Thymus (tissue), 14 donors: ENCODE measurements at places on chromosomes 4 and X. TPM values are rescaled to one million over a fixed set of nuclear protein-coding genes. Genes with fewer than 3 reads are reported as not detected.
A peak's percentile ranks its signal among the peaks of the same experiment; 100 is the strongest.

KDR gene
- 10.2 TPM for total RNA-seq

DNA sequence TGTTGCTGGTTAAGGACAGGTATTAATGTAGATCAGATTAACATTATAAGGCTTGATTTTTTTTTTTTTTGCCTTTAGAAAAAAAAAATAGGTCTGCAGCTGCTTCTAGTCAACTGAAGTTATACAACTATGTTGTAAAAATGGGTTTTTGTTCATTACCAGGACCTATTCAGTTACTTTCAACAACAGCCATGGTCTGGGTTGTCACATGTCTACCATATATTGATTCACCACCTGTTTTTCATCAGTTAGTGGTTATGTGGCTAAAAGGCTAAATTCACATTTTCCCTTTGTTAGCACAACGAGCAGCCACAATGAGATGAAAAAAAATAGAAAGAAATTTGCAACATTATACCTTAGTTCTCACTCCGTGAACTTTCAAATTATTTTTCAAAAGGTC, 45.5 kb downstream of the GLRB start:
- no peak overlapping the region for H3K27ac ChIP-seq
- H3K4me3 ChIP-seq: no peak overlapping the region
- H3K27me3 ChIP-seq: no peaks in the 10 kb centered on the region
- H3K4me1 ChIP-seq: no peaks in the 10 kb centered on the region

DNA sequence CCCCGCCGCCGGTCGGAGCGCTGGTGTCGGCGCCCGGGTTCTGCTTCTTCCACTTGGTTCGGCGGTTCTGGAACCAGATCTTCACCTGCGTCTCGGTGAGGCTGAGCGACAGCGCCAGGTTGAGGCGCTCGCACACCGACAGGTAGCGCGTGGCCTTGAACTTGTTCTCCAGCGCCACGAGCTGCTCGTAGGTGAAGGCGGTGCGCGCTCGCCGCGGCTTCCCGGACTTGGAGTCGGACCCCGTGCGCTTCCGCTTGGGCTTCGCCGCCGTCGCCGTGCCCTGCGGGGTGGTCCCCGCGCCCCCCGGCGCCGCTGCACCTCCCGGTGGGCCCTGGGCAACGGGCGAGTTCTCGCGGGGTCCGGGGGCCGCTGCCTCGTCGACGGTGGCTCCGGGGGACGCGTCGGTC, 3.1 kb downstream of the NKX1-1 start:
- H3K36me3 ChIP-seq: no peaks in the 10 kb centered on the region
- H3K27ac ChIP-seq: no peak overlapping the region
- peaks cover 85% of the 10 kb centered on the region for H3K27me3 ChIP-seq
- no peak for DNase-seq

GRCh38 chrX:55056820-55057674, 17.8 kb upstream of the PAGE2B start:
- H3K4me1 ChIP-seq: no peaks in the 10 kb centered on the region
- H3K27me3 ChIP-seq: no peaks in the 10 kb centered on the region
- H3K4me3 ChIP-seq: no peak overlapping the region
- H3K36me3 ChIP-seq: no peaks in the 10 kb centered on the region
- H3K27ac ChIP-seq: no peak overlapping the region

GRCh38 chr4:184831153-184831552, 5.4 kb upstream of the ACSL1 start:
- H3K4me1 ChIP-seq: peaks cover 8% of the 10 kb centered on the region
- DNase-seq: no peak
- no peaks in the 10 kb centered on the region for H3K36me3 ChIP-seq
- no peak overlapping the region for H3K4me3 ChIP-seq

DNA sequence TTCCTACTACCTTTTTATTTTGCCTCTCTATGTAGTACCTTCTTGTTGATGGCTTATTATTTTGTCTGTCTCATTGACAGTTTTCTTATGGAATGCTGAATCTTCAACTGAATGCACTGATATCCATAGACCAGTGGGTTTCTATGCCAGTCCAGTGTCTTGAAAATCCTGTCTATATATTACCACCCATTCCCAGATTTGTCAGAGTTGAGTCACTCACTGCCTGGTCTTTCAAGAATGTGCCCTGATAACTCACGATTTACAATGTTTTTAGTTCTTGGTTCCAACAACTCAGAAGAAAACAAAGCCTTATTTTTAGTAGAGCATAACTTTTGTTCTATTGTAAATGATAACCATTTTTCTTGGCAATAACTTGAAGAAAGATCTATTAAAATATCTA, 606.0 kb upstream of the PITX2 start:
- no peak for DNase-seq
- no peaks in the 10 kb centered on the region for H3K4me1 ChIP-seq
- H3K4me3 ChIP-seq: no peak overlapping the region
- H3K27me3 ChIP-seq: no peaks in the 10 kb centered on the region
- H3K36me3 ChIP-seq: no peaks in the 10 kb centered on the region

PSAPL1 gene
- 0.09 TPM for total RNA-seq

NBDY gene
- total RNA-seq: 13.9 TPM

- H3K4me1 ChIP-seq: no peaks in the 10 kb centered on the region
- no peaks in the 10 kb centered on the region for H3K27me3 ChIP-seq
Observed at GRCh38 chr4:19689511-19689910, 562.2 kb upstream of the SLIT2 start.

CHIC1 gene
- total RNA-seq: 5.1 TPM

DNA sequence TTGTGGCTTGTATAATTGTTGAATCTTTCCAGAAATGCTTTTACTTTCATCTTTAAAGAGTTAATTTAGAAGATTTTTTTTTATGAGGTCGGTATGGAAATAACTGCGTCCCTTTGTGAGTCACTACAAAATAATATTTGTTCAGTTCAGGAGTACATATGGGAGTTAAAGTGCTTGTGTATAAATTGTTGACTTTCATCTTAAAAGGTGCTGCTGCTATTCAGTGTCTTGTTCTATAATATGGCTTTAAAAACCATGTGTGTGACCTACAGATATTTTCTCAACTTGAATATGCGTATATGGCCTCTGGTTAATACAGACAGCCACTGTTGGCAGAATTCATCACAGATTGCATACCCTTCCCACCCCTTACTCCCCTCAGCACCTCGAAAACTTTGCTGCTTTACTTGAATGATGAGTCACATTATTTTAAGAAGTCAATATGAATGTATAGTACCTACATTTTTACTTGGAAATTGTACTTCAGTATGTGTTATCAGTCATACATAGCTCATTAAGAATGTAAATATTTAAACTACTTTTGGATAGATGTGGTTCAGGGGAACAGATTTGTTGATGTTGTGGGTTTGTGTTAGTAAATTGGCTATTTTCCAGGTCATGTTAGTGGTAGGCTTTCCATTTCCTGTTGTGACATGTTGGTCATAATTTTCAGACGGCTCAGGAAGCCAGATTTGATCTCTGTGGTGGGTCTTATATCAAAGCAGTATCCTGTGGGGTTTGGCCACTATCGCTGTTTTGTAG, 1.5 kb downstream of the CLCN3 start:
- DNase-seq: no peak
- no peaks in the 10 kb centered on the region for H3K36me3 ChIP-seq
- peaks cover 2% of the 10 kb centered on the region for H3K4me1 ChIP-seq
- peak overlapping the region; percentile 29 for H3K27ac ChIP-seq

- no peaks in the 10 kb centered on the region for H3K36me3 ChIP-seq
- H3K27ac ChIP-seq: no peak overlapping the region
- no peak overlapping the region for H3K4me3 ChIP-seq
- no peaks in the 10 kb centered on the region for H3K4me1 ChIP-seq
- no peak for DNase-seq
Observed at GRCh38 chr4:183485411-183486160, 19.3 kb upstream of the ING2 start.

GRCh38 chr4:6692806-6693205, 872 bp upstream of the S100P start:
- peaks cover 5% of the 10 kb centered on the region for H3K4me1 ChIP-seq
- DNase-seq: no peak
- no peaks in the 10 kb centered on the region for H3K27me3 ChIP-seq

DNA sequence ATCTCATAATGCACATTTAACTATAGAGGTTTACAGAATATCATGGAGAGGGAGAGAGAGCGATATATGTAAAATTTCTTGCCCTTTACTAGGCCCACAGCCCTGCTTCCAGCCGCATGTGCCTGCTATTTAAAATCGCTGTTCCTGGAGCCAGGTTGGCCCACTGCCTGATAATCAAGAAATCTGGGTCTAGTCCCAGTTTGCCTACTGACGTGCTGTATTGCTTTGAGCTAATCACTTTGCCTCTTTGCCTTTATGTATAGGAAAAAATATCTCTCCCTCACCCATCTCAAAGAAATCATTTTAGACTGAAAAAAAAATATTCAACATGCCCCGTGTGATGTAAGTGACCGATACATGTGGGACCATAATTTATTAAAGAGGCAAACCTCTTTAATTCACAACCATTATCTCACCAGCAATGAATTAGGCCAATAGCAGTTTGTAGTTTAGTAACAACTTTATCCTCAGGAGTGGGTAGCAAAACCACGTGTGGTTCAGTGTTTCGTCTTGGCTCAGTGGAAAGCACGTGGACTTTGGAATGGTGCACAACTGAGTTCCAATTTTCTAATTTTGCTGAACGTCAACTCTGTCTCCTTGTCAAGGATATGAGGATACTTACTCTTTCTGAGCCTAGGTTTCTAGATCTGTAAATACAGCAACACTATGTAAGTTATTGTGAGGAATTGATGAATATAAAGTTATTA, 62.6 kb downstream of the GRXCR1 start:
- DNase-seq: no peak
- no peak overlapping the region for H3K4me3 ChIP-seq

GRCh38 chr4:78661921-78662521, 110.5 kb downstream of the ANXA3 start:
- DNase-seq: no peak
- peaks cover 5% of the 10 kb centered on the region for H3K4me1 ChIP-seq
- H3K27ac ChIP-seq: peak overlapping the region; percentile 65
- H3K4me3 ChIP-seq: no peak overlapping the region
- H3K36me3 ChIP-seq: no peaks in the 10 kb centered on the region

- H3K36me3 ChIP-seq: no peaks in the 10 kb centered on the region
- peak overlapping the region; percentile 89 for H3K4me3 ChIP-seq
- H3K27me3 ChIP-seq: no peaks in the 10 kb centered on the region
- H3K4me1 ChIP-seq: no peaks in the 10 kb centered on the region
- DNase-seq: no peak
Observed at GRCh38 chr4:102501447-102501696, 213 bp downstream of the NFKB1 start.

GRCh38 chr4:145976680-145977079, 38.1 kb upstream of the ZNF827 start:
- H3K4me1 ChIP-seq: no peaks in the 10 kb centered on the region

SLC38A5 gene
- total RNA-seq: 8.7 TPM

DNA sequence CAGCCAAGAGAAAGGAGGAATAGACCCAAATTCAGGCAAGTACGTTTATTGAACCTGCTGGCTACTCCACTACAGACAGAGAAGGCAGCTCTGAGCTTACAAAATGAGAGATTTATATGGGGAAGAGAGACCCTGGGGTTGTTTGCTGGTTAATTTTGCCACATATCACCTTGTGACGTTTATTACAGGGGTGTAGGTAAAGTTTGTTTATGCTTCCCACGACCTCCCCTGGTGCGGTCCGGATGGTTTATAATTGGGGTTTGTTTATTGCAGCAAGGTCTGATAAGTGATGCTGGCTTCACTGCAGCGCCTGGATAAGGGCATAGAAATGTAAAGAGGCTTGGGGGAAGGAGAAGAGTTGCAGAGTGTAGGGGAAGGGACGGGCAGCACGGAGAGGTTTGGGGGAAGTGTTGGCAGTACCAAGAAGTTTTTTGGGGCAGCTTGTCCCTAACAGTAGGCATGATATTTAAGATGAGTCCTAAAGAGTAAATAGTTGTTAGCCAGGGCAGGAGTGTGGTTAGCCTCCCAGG, 12.6 kb downstream of the BEX1 start:
- no peak for DNase-seq
- no peaks in the 10 kb centered on the region for H3K36me3 ChIP-seq
- no peak overlapping the region for H3K4me3 ChIP-seq
- H3K27me3 ChIP-seq: no peaks in the 10 kb centered on the region
- no peaks in the 10 kb centered on the region for H3K4me1 ChIP-seq

DNA sequence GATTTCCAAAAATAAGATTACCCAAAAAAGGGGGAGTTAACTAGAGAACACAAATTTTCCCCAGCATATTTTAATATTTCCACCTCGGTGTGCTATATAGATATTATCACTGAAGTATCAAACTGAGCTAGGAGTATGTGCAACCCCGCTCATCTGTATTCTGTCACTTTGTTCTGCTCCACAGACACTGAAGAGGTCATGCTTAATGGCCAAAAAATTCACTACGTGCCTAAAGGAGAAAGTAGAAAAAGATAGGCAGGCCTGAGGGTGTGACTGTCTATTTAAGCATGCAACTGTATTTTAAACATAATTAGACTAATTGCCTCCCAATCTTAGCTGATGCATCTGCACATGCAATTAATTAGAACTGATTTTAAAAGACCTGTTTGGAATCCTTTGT, 24.5 kb downstream of the SH3RF1 start:
- DNase-seq: no peak
- H3K4me3 ChIP-seq: no peak overlapping the region
- H3K27ac ChIP-seq: no peak overlapping the region
- no peaks in the 10 kb centered on the region for H3K36me3 ChIP-seq
- no peaks in the 10 kb centered on the region for H3K27me3 ChIP-seq

GRCh38 chrX:107718156-107718621, 57.4 kb downstream of the TSC22D3 start:
- H3K4me1 ChIP-seq: peaks cover 2% of the 10 kb centered on the region
- H3K36me3 ChIP-seq: peaks cover 20% of the 10 kb centered on the region
- peak overlapping the region; percentile 96 for H3K27ac ChIP-seq
- peaks cover 8% of the 10 kb centered on the region for H3K27me3 ChIP-seq
- DNase-seq: no peak
- H3K4me3 ChIP-seq: no peak overlapping the region
